Muscle of leg (tissue), 16 donors: ENCODE measurements at places on chromosomes 6 and 20. TPM values are rescaled to one million over a fixed set of nuclear protein-coding genes. Genes with fewer than 3 reads are reported as not detected.

Gene R3HDML
- not detected for total RNA-seq

Gene PTK7
- 40.2 TPM for total RNA-seq

Gene VARS1
- 21.9 TPM for total RNA-seq

Gene ALDH5A1
- total RNA-seq = 5.9 TPM

DNA sequence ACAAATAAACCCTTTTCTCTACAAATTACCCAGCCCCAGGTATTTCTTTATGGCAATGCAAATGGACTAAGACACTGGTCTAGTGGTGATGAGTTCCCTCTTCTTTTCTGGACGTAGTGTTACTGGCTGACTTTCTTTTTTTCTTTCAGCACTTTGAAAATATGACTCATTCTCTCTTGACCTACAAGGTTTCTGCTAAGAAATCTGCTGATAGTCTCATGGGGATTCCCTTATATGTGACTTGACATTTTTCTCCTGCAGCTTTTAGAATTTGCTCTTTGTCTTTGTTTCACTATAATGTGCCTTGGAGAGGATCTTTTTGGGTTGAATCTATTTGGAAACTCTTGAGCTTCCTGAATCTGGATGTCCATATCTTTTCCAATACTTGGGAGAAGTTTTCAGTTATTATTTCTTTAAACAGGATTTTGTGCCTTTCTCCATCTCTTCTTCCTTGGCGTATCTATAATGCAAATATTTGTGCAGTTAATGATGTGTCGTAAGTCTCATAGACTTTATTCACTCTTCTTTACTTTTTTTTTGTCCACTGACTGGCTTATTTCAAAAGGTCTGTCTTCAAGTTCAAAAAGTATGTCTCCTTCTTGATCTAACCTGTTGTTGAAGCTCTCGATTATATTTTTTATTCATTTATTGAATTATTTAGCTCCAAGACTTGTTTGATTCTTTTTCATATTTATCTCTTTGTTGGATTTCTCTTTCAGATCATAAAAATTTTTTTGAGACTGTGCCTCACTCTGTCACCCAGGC is 42.2 kb upstream of the TPD52L1 start:
- no peak overlapping the region for H3K4me3 ChIP-seq
- no peak for DNase-seq
- H3K4me1 ChIP-seq = no peaks in the 10 kb centered on the region
- H3K27me3 ChIP-seq = no peaks in the 10 kb centered on the region

GRCh38 chr6:90159452-90159851 is 137.2 kb downstream of the BACH2 start:
- H3K27me3 ChIP-seq = no peaks in the 10 kb centered on the region
- H3K4me1 ChIP-seq = peaks cover 2% of the 10 kb centered on the region
- no peaks in the 10 kb centered on the region for H3K36me3 ChIP-seq
- no peak overlapping the region for H3K27ac ChIP-seq
- no peak overlapping the region for H3K4me3 ChIP-seq

GRCh38 chr20:49775229-49775693 is 37.4 kb upstream of the SLC9A8 start:
- no peak overlapping the region for H3K4me3 ChIP-seq
- peak; percentile 84 for DNase-seq
- H3K36me3 ChIP-seq = no peaks in the 10 kb centered on the region
- peak overlapping the region; percentile 90 for H3K27ac ChIP-seq
- H3K27me3 ChIP-seq = no peaks in the 10 kb centered on the region

DNA sequence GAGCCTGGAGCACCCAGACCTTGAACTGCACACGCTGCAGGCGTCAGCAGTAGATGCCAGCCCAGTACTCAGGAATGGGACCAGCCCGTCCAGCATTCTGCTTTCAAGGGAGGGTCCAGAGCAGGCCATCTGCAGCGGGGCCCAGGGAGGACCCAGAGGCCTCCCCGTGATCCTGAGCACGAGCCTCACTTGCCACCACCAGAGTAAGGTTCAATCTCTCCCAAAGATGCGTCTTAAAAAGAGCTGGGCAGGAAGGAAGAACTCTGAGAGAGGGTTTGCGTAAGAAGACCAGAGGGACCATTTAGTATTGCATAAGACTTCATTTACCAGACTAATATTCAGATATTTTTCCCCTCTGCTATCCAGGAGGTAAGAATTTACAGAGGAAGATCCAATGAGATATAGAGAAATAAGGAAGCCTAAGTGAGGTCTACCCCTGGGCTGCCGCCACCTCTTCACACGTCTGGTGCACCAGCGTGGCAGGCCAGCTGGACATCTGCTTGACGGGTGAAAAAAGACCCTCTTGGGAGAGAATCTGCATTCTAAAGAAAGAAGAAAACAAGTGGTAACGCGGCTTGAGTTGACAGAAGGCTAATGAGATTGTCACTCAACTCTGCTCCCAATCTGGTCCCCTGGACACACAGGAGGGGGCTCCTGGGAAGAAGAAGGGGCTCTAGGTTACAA is 107.3 kb downstream of the PRND start:
- peaks cover 26% of the 10 kb centered on the region for H3K4me1 ChIP-seq
- H3K27ac ChIP-seq = peak overlapping the region; percentile 66
- no peak overlapping the region for H3K4me3 ChIP-seq
- H3K27me3 ChIP-seq = no peaks in the 10 kb centered on the region
- peak; percentile 85 for DNase-seq

DNA sequence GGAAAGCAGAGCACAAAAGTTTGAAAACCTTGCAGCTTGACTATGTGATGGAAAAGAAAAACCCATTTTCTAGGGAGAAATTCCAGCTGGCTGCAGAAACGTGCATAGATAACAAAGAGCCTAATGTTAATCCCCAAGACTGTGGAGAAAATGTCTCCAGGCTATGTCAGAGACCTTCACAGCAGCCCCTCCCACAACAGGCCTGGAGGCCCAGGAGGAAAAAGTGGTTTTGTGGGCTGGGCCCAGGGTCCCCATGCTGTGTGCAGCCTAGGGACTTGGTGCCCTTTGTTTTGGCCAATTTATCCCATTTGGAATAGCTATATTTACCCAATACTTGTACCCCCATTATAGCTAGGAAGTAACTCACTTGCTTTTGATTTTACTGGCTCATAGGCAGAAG is 484.1 kb upstream of the HTR1E start:
- DNase-seq = no peak
- H3K27ac ChIP-seq = no peak overlapping the region
- no peak overlapping the region for H3K4me3 ChIP-seq
- no peaks in the 10 kb centered on the region for H3K4me1 ChIP-seq
- no peaks in the 10 kb centered on the region for H3K27me3 ChIP-seq
- H3K36me3 ChIP-seq = no peaks in the 10 kb centered on the region
